IMR-90 (cell line): ENCODE measurements at places on chromosomes 1 and 21.
A peak's percentile ranks its signal among the peaks of the same experiment; 100 is the strongest.

- DNase-seq, result no peak
Measured at GRCh38 chr1:180158149-180159147, 3.8 kb downstream of the QSOX1 start.

DNA sequence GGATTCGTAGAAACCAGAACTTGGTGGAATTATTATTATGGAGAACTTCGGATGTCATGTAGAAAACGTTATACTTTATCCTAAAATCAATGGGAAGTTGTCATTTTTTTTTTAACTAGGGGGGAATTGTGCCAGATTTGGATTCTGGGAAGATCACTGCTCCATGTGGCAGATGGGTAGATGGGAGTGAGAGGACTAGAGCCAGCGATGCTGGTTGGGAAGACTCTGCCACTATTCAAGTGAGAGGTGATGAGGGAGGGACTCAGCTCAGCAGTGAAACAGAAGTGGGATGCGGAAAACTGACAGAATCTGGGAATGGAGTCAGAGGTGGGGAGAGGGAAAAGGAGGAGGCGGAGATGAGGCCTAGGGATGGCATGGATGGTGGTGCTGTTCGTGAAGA lies 81.1 kb upstream of the HMGB4 start:
- no peak for DNase-seq

- DNase-seq, result no peak
Measured at GRCh38 chr1:205616563-205617293, 15.1 kb downstream of the ELK4 start.

- no peak for DNase-seq
Measured at GRCh38 chr1:110049801-110050601, 15.6 kb downstream of the STRIP1 start.

GRCh38 chr1:28437924-28438699 lies 67.7 kb upstream of the RCC1 start:
- peak; percentile 96 for DNase-seq

- DNase-seq, result no peak
Measured at GRCh38 chr1:207984831-207985572, 74.1 kb upstream of the CD34 start.

DNA sequence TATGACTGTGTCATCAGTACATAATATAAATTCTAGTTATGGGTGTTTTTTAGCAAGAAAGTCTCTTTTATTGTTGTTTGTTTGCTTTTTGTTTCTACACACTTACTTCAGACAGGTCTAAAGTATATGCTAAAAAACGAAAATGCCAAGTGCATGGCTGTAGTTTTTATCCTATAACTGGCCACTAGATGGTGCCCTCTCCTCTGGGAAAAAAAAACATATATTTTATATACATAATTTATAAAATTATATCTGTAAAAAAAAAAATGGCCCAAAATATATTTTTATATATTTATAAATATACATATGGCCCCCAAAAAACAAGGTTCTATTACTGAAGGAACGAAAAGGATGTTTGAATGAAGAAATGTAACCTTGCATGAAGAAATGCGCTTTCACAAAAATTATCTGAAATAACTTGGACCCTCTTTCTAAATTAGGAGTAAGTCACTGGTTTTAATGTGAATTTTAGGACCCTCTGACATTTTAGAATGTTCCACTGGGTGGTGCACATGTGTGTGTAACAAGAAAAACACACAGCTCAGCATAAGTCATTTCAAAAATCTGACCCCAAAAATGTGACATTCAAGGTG lies 93.5 kb downstream of the TTLL7 start:
- peak; percentile 22 for DNase-seq
